ENCODE measurements at places on chromosomes 7 and 10. TPM values are rescaled to one million over a fixed set of nuclear protein-coding genes. Genes with fewer than 3 reads are reported as not detected.

UPK3BL2 gene
- 53.6 TPM for total RNA-seq

SGMS1 gene
- total RNA-seq: 30.1 TPM

PTN gene
- total RNA-seq: not detected

STK31 gene
- 0.85 TPM for total RNA-seq

WDFY4 gene
- total RNA-seq: 8.2 TPM

- H3K27me3 ChIP-seq: no peaks in the 10 kb centered on the region
- peaks cover 57% of the 10 kb centered on the region for H3K4me1 ChIP-seq
- H3K4me3 ChIP-seq: no peak overlapping the region
- no peak overlapping the region for H3K27ac ChIP-seq
- H3K36me3 ChIP-seq: peaks cover 9% of the 10 kb centered on the region
Observed at GRCh38 chr10:59859570-59859969, 46.8 kb downstream of the CCDC6 start.

DNA sequence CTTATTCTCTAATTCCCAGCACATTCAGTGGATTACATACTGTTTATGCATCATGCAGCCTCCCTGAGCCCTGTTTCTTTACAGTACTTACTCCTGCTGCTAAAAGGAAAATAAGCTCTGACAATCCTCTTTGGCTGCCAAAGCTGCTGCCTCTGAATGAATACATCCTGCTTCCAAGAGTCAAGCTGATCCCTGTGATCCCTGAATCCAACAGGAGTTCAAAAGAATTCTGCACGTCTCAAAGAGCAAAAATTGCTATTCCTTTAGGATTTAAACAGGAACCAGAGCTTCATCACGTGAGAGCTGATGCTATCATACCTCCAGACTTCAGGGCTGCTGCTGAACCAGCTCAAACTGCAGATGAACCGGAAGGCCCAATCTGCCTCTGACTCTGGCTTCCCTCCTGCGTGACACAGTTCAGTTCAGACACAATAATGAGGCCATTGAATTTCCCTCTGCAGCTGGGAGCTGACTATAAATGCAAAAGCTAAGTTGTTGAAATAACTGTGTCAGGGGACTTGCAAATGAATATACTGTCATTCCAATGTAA is 851.0 kb upstream of the PHF14 start:
- no peak for DNase-seq
- no peaks in the 10 kb centered on the region for H3K4me1 ChIP-seq
- no peak overlapping the region for H3K4me3 ChIP-seq
- H3K27ac ChIP-seq: no peak overlapping the region
- no peaks in the 10 kb centered on the region for H3K36me3 ChIP-seq

- peaks cover 24% of the 10 kb centered on the region for H3K36me3 ChIP-seq
- peak overlapping the region; percentile 47 for H3K27ac ChIP-seq
- H3K4me1 ChIP-seq: peaks cover 55% of the 10 kb centered on the region
- no peaks in the 10 kb centered on the region for H3K27me3 ChIP-seq
- H3K4me3 ChIP-seq: no peak overlapping the region
Observed at GRCh38 chr7:44449584-44449928, 40.9 kb downstream of the NUDCD3 start.

- H3K27ac ChIP-seq: peak overlapping the region; percentile 97
- DNase-seq: no peak
- H3K36me3 ChIP-seq: peaks cover 10% of the 10 kb centered on the region
- no peaks in the 10 kb centered on the region for H3K27me3 ChIP-seq
- H3K4me3 ChIP-seq: no peak overlapping the region
Observed at GRCh38 chr10:80462299-80462980, 8.3 kb downstream of the TSPAN14 start.

- H3K4me1 ChIP-seq: no peaks in the 10 kb centered on the region
- no peak for DNase-seq
- H3K27me3 ChIP-seq: no peaks in the 10 kb centered on the region
Observed at GRCh38 chr7:113338071-113338696, 219.8 kb upstream of the SMIM30 start.

- peak overlapping the region; percentile 17 for H3K27ac ChIP-seq
- H3K36me3 ChIP-seq: peaks cover 9% of the 10 kb centered on the region
- peaks cover 30% of the 10 kb centered on the region for H3K4me1 ChIP-seq
- H3K27me3 ChIP-seq: no peaks in the 10 kb centered on the region
Observed at GRCh38 chr10:12409161-12409560, 59.8 kb downstream of the CAMK1D start.

Measured in naive thymus-derived CD8-positive, alpha-beta T cell (primary cell).